ENCODE measurements at places on chromosomes 2 and 18. TPM values are rescaled to one million over a fixed set of nuclear protein-coding genes. Genes with fewer than 3 reads are reported as not detected.

- no peak for DNase-seq
Measured at GRCh38 chr2:192155511-192156118, 39.1 kb downstream of the TMEFF2 start.

DNA sequence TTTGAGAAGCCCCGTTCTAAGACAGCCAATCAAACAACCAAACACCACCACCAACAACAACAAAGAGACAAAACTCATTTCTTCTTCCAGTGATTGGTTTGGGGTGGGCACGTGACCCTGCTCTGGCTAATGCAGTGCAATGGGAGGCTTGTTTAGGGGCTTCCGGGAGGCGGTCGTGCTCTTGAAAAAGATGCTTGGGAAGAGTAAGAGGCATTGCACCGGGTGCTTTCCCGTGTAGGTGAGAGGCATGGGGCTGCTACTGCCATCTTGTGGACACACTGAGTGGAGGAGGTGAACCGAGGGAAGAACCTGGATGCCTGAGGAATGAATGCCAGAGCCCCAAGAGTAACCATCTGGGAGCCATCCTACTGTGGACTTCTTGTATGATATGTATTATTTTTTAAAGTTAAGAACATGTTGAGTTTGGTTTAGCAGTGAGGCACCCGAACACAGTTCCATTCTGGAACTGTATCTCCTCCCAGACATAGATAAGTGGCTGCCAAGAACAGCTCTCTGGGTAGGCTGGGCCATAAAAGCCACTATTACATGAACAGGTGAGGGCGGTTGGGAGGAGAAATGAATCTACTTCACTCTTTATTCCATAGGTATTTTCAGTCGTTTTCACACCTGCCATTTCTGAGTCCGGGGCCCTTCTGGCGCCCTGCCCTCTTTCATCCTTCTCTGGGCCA, 19.1 kb upstream of the ARHGAP25 start:
- peak; percentile 57 for DNase-seq

DNA sequence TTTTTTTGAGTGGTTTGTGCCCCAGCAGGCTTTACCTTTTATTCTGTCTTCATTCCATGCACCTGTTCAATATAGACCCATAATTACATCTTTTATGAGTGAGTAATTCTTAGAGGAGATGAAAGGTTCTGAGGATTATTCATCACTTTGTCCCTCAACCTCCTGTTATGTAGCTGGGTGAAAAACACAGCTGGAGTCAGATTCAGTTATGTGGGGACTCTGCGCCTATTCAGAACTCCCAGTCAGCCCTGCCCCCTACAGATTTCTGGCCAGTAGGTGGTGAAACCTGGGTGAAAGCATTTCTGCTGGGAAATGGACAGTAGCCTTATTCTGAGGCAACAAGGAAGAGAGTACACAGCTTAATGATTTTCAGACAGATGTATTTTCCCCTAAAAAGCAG, 107.8 kb downstream of the MGAT5 start:
- DNase-seq, result no peak

- no peak for DNase-seq
Measured at GRCh38 chr2:3654011-3654410, 4.0 kb upstream of the ALLC start.

GRCh38 chr2:99032786-99033185, 96.8 kb upstream of the CRACDL start:
- DNase-seq, result no peak

GRCh38 chr2:29920130-29920577, 1.2 kb downstream of the ALK start:
- DNase-seq, result peak; percentile 60

DNA sequence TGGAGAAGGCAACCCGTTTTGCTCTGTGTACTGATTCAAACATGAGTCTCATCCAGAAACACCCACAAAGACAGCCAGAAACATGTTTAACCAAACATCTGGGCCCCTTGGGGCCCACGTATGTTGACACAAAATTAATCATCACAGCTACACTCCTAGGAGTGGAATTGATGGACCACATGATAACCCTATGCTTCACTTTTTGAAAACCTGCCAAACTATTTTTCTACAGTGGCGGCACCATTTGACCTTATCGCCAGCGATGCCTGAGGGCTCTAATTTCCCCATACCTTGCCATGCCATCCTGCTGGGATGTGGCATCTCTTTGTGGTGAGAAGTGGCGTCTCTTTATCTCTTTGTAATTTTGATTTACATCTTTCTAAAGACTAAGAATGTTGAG, 38.5 kb downstream of the PSMG2 start:
- DNase-seq, result no peak

- no peak for DNase-seq
Measured at GRCh38 chr18:8177330-8178016, 431.8 kb upstream of the RAB12 start.

The ARHGAP28 gene
- total RNA-seq, result 6.7 TPM

The SCN7A gene
- 4.9 TPM for total RNA-seq

The COLEC11 gene
- total RNA-seq, result 0.79 TPM

The ARHGEF4 gene
- total RNA-seq, result 3.6 TPM

Data from psoas muscle (tissue), 8 donors.